ENCODE measurements at places on chromosomes 13 and 19.

- DNase-seq, result no peak
Measured at GRCh38 chr13:74325106-74325505, 190.9 kb upstream of the KLF12 start.

GRCh38 chr13:40123962-40124632 lies 468.6 kb downstream of the COG6 start:
- no peak for DNase-seq

DNA sequence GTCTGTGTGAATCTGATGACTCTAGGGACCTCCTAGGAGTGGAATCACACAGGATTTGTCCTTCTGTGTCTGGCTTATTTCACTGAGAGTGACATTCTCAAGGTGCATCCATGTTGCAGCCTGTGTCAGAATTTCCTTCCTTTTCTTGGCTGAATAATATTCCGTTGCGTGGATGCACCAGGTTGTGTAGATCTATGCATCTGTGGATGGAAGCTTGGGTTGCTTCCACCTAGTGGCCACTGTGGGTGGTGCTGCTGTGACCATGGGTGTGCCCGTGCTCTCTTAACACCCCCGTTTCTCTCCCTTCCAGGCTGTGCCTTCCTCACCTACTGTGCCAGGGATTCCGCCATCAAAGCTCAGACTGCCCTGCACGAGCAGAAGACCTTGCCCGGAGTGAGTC lies 26.2 kb downstream of the CELF5 start:
- no peak for DNase-seq

DNA sequence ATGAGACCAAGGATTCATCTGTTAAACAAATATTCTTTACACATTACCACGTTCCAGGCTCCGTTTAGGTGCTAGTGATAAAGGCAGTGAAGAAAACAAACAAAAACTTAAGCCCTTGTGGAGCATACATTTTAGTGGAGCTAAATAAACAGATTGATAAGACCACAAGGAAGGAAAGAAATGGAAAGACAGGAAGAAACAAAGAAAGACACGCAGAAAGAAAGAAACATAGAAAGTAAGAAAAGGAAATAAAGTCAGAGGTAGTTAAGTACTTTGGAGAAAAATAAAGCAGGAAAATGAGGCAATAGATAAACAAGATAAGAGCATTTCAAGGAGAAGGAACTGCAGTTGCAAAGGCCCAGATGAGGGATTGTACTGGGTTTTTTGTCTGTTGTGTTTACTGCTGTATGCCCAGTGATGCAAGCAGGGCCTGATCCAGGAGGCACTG lies 998 bp downstream of the NFKBIB start:
- no peak for DNase-seq

- DNase-seq, result no peak
Measured at GRCh38 chr13:79328510-79328909, 77.5 kb downstream of the RBM26 start.

DNA sequence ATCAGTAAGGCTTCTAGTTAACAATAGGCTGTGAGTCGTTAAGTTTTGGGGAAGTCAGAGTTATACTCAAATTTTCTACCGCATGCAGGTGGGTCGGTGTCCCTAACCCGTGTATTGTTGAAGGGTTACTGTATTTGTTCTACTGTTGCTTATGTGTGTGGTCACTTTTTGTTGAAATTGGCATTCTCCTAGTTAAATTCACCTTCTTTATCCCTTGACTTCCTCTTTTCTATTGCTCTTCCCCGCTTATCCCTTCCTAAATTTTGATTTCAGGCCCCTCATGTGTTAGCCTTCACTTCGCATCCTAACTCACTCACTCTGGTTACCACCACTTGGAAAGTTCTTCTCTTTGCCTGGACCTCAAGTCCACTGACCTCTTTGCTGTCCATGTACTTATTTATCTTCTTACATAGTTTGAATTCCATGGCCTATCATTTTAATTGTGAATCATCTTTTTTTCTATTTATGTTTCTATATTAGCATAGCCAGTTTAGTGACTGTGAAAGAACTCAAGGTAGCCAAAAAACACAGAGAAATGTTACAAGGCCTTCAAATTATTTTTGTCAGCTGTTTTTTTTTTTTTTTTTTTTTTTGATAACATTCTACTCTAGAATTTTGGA lies 52.9 kb downstream of the NDFIP2 start:
- no peak for DNase-seq

GRCh38 chr13:97214921-97215320 lies 7.2 kb upstream of the MBNL2 start:
- DNase-seq, result no peak

DNA sequence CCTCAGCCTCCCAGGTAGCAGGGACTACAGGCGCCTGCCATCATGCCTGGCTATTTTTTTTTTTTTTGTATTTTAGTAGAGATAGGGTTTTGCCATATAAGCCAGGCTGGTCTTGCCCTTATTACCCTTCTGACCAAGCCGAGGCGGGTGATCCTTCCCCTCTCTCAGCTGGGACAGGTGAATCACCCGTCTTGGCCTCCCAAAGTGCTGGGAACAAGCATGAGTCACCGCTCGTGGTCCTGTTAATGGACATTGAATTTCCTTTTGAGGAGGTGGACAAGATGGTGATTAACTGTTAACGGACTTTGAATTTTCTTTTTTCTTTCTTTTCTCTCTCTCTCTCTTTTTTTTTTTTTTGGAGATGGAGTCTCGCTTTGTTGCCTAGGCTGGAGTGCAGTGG lies 10.6 kb downstream of the CD70 start:
- DNase-seq, result no peak

DNA sequence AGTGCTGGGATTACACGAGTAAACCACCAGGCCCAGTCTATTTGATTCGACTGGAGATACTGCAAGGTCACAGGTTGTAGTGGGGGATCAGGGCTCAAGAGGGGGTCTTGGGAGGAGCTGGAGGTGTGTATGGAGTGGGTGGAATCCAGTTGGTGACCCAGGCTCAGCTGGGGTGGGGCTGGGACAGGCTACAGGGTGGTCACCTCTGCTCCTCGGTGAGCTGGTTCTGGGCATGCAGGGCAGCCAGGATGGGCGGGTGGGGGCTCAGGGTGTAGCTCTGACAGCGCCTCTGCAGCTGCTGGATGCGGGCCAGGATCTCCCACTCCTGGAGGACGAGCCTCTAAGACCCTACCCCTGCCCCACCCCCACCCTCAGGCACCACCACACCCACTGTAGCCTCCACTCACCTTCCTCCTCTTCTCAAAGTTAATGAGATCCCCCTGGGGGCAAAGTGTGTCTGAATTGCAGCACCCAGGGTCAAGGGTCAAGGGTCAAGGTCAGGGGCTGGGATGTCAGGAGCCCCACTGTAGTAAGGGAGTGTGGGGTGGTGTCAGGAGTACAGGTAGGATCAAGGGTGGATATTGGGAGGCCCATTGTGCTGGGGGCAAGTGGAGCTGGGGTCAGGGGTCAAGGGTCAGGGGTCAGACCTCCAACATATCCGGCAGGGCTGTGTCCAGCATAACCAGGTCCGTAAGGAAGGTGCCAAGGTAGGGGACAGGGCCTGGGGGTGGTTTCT lies 17.1 kb downstream of the RGL3 start:
- DNase-seq, result no peak

GRCh38 chr13:110716247-110716515 lies 2.7 kb downstream of the ING1 start:
- DNase-seq, result no peak
